ENCODE measurements at places on chromosomes 6 and 20. TPM values are rescaled to one million over a fixed set of nuclear protein-coding genes. Genes with fewer than 3 reads are reported as not detected.

TRIM10 gene
- not detected for total RNA-seq

FLRT3 gene
- total RNA-seq, result not detected

OR2B6 gene
- total RNA-seq, result not detected

PNLDC1 gene
- total RNA-seq, result 0.30 TPM

MUC22 gene
- total RNA-seq, result not detected

CCM2L gene
- total RNA-seq, result not detected

C20orf173 gene
- total RNA-seq, result not detected

TBX18 gene
- total RNA-seq, result not detected

SPTLC3 gene
- 1.2 TPM for total RNA-seq

COL11A2 gene
- 1.4 TPM for total RNA-seq

SOX12 gene
- 6.0 TPM for total RNA-seq

BTNL2 gene
- not detected for total RNA-seq

CST8 gene
- total RNA-seq, result not detected

ANKRD66 gene
- not detected for total RNA-seq

SLPI gene
- 0.37 TPM for total RNA-seq

PDYN gene
- total RNA-seq, result not detected

MATN4 gene
- 0.17 TPM for total RNA-seq

C6orf163 gene
- 2.3 TPM for total RNA-seq

RFX6 gene
- total RNA-seq, result not detected

SLC44A4 gene
- 0.15 TPM for total RNA-seq

FUCA2 gene
- total RNA-seq, result 6.5 TPM

DUSP15 gene
- not detected for total RNA-seq

FOXQ1 gene
- not detected for total RNA-seq

CSNK2A1 gene
- 111 TPM for total RNA-seq

NKAPL gene
- 0.12 TPM for total RNA-seq

MAP3K4 gene
- total RNA-seq, result 43.6 TPM

TCF21 gene
- total RNA-seq, result not detected

TNXB gene
- total RNA-seq, result 6.7 TPM

RXRB gene
- 45.0 TPM for total RNA-seq

RSPO4 gene
- total RNA-seq, result 0.10 TPM

PRIM2 gene
- 35.7 TPM for total RNA-seq

TFAP2D gene
- not detected for total RNA-seq

ZNF341 gene
- total RNA-seq, result 5.5 TPM

FAM83D gene
- 22.6 TPM for total RNA-seq

LHFPL5 gene
- total RNA-seq, result not detected

TP53TG5 gene
- total RNA-seq, result not detected

FAM83C gene
- total RNA-seq, result not detected

FARS2 gene
- 17.2 TPM for total RNA-seq

SLC12A5 gene
- 0.87 TPM for total RNA-seq

SLC17A9 gene
- total RNA-seq, result 11.6 TPM

TRIM31 gene
- not detected for total RNA-seq

RNF182 gene
- not detected for total RNA-seq

PPP1R16B gene
- total RNA-seq, result 67.4 TPM
